ENCODE measurements at places on chromosomes 5 and 9.

GRCh38 chr5:175286981-175287380 lies 157.0 kb downstream of the DRD1 start:
- DNase-seq, result no peak

DNA sequence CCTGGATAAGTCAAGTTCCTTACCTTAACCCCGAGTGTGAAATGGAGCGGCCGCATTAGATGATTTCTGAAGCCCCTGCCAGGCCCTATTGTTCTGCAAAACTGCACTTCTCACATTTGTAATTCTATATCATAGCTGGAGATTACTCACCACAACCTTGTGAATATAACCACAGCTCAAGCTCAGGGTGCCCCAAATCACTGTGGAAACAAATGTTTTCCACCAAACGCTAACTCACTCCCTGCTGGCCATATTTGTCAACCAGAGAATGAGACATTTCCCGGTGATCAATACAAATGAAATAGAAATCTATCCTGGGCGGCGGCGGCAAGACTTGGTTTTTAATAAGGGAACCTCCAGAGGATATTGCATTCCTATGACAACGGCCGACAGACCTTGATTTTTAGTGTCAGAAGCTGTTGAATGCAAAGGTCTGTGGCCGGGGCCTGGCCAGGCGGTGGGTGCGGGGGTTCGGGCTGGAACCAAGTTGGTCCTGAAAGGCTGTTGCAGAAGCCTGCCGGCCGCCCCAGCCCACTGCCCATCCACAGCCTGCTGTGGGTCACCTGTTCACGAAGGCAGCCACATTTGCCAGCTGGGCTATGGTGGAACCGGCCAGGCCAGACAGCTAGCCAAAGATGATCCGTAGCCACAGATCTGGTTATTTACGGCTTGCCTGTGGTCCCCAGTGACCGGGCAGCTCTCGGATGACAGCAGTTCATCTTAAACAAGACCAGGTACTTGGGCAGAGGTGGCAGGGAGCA lies 93.9 kb upstream of the LMX1B start:
- DNase-seq, result no peak

DNA sequence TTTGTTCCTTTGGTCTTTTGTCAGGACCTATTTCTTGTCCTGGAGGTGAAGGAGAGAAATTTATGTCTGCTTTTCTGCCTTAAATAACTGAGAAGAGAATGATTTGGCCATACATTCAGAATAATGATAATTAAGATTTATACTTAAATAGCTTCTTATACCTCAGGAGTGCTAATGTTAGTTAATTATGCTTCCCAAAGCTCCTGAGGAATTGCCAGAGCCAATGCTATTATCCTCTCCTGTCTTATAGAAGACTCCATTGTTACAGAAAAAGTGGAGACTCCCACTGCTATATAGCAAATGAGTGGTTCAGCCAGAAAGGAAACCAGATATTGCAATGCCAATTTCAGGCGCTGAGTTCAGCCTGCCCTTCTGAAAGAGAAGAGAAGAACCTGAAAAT lies 67.0 kb downstream of the NTRK2 start:
- DNase-seq, result no peak

DNA sequence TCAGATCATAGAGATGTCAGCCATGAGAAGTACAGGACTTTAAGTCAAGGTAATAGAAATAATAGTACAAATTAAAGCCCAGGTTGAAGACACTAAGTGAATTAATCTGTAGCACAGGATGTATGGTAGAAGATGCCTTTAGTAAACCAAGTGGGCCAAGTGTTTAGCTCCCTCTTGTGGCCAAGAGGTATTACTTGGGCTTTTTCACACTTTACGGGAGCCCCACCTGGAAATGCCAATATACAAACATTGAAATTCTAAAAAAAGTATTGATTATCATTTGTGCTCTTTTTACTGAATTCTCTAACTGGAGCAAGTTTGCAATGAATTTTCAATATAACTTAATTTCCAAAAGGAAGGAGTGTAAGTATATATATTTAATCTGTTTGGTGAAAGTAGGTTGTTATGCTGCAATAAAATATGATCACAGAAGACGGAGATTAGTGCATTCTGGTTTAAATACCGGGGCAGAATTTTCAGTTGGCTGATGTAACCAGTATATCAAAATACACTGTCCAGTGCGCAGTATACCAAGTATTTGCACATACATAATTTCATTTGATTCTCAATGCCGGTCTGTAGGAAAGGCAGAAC lies 84.7 kb downstream of the PARP8 start:
- DNase-seq, result no peak

- no peak for DNase-seq
Measured at GRCh38 chr5:91910247-91910646, 527.1 kb upstream of the ARRDC3 start.

DNA sequence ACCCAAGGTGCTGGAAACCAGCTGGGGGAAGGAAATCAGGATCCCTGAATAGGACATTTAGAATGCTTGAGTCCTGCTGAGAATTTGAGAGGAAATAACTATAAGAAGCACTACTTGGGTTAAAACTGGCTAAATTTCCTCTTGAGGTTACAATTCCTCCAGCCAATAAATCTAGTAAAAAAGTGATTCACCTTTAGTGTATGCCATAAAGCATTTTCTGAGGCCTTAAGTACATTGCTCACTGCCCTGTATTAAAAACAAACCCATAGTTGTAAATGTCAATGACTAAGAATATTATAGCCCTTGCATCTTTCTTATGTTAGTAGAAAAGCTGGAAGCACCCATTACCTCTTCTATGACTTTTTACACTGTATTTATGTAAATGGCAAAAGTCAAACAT lies 634.7 kb upstream of the ARRDC3 start:
- no peak for DNase-seq

DNA sequence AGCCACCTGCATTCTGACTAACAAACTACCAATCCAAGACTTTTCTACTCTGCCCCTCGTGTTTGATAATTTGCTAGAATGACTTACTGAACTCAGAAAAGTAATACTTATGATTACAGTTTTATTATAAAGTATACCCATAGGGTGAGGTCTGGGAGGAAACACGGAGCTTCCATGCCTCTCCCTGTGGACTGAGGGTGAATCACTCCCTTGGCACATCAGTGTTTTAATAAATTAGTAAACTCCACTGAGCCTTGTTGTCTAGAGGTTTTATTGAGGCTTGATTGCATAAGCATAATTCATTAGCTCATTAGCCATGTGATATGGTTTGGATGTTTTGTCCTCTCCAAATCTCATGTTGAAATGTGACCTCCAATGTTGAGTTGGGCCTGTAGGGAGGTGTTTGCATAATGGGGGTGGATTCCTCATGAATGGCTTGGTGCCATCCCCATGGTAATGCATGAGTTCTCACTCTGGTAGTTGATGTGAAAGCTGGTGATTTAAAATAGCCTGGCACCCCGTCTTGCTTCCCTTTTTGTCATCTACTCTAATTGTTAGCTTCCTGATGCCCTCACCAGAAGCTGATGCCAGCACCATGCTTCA lies 233.6 kb upstream of the TRPC7 start:
- DNase-seq, result no peak

- DNase-seq, result no peak
Measured at GRCh38 chr5:113278976-113279375, 155.8 kb downstream of the TSSK1B start.

DNA sequence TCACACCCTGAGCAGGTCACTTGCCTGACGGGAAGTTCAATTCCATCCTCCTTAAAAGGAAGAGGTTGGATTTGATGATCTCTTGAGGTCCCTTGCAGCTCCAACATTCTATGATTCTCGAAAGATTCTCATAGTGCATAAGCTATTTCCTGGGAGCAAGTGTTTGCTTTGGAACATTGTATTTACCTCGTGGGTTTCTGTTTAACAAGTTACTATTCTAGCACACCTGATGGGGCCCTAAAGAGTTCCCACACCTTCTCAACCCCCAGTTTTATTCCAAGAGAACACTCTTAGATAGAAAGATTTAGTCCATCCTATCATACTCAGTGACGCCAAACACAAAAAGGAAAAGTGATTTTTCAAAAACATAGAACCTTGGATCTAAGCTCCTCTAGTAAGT lies 23.4 kb downstream of the NR4A3 start:
- DNase-seq, result no peak
